ENCODE measurements at places on chromosomes 2 and 18.
A peak's percentile ranks its signal among the peaks of the same experiment; 100 is the strongest.

GRCh38 chr2:118016911-118017310, 3.0 kb upstream of the CCDC93 start:
- no peak for DNase-seq

DNA sequence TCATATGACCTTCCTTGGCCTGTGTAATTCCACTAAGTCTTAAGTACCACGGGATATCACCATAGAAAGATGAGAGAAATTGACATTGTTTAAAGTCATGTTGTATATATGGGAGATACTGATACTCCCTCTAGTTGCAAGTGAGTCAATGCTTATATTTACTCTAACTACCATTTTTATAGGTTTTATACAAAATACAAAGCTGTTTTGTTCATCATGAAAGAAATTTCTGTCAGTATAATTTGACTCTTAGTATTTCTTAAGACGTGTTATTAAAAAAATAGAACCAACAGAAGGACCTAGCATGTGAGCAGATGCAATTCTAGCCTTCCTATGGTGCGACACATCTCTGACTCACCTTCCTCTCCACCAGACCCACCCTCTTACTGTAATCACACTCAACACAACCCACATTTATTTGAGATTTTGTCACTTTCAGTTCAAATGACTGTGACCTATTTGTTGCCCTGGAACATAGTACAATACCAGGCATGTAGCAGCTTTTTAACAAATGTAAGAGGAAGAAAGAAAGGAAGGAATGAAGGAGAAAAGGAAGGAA, 453.1 kb downstream of the CMPK2 start:
- DNase-seq: no peak

GRCh38 chr18:12476955-12477354, 69.2 kb downstream of the PRELID3A start:
- no peak for DNase-seq

DNA sequence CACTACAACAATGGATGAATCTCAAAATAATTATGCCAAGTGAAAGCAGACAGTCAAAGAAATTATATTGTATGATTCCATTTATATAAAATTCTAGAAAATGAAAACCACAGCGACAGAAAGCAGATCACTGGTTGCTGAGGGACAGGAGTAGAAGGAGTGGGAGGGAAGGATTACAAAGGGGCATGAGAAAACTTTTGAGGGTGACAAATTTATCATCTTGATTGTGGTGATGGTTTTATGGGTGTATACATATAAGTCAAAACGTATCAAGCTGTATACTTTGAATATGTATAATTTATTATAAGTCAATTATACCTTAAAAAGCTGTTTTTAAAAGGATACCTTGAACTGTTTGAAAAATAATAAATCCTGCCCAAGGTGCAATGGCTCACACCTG, 27.7 kb downstream of the ATF2 start:
- no peak for DNase-seq

- DNase-seq: no peak
Measured at GRCh38 chr2:154912215-154912614, 213.7 kb downstream of the KCNJ3 start.

- DNase-seq: peak; percentile 44
Measured at GRCh38 chr2:119387381-119388129, 20.8 kb downstream of the DBI start.

DNA sequence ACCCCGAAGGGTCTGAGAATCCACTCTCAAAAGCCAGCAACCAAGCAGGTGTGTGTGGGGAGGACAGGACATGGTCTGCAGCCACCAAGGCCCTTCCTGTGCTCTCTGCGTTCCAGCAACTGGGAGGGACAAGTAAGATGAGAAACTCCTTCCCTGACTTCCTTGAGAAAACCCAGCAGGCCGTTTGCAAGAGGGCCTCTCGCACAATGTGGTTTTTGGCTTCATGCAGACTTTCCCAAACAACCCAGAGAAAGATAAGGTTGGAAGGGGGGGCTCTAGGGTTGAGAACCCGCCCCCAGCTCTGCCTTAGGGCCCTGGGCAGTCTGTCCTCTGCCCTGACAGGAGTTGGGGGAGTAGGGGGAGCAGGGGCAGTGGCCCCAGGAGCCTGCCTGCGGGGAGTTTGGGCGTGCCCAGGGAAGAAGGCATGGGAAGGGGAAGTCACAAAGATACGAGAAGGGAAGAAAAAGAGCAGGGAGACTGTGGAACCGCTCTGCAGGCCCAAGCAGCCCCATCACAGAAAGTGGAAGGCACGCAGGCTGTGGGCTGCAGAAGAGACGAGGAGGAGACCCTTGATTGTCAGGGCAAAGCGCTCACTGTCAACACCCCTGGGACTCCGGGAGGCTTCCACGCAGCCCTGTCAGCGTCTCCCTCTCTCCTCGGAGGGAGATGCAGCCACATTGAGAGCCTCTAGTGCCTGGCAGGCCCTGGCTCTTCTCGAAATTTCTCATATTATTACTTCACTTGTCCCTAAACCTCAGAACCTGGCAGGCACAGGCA, 99.8 kb downstream of the SMAD7 start:
- DNase-seq: no peak

DNA sequence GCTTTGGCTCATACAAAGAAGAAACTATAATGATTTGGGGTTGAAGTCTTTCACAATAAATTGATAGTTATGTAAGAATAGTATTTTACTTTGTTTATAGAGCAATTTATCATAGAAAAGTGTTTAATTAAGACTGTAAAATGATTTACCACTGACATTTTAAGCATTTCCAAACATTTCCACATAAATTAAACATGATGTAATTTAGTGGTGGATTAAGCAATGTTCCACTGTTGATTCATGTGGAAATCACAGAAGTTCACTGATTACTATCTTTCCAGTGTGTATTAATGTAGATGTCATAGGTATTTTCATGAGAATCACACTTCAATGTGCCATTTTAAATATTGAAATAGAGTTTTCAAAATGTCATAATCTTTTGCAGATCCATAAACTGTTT, 40.1 kb upstream of the GRB14 start:
- DNase-seq: peak; percentile 14

GRCh38 chr2:177551989-177552421, 159.4 kb downstream of the AGPS start:
- no peak for DNase-seq

DNA sequence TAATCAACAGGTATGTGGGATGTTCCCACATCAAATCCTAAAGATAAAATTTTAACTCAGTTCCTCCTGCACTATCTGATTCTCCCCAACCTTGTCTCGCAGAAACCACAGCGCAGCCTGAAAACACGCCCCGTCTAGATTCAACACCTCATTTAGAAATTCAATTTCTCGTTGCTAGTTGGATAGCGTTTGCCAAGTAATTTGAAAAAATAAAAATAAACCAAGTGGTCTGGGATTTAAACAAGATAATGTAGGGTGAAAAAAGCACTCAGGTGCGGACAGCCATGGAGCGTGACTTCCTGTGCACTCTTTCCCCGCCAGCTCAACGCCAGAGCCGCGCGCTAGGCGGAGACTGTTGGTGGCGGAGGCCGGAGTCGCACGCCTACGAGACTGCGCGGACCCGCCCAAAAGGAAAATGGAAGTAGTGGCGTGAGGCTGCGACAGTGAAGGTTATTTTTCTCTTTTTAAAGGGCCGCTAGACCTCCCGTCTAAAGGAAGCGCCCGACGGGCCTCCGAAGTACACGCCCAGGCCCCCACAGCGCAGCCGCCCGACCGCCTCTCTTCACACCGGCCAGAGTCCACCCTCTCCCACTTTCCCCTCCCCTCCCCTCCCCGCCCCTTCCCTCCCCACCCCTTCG, 615 bp upstream of the CCNT2 start:
- DNase-seq: no peak

DNA sequence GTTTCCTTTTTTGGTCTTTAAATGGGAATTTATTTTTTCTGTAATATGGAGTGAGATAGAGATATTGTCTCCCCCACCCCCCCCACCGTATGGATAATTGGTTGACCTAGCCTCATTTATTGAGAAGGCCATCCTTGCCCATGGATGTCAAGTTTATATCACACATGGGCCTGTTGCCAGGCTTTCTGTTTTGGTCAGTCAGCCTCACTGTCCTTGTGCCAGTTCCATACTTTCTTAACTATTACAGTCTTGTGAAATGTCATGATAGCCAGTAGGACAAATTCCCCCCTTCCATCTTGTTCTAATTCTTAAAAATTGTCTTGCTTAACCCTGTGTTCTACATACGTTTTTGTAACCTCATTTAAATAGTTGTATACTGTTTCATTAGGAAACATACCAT, 12.5 kb downstream of the BABAM2 start:
- no peak for DNase-seq

DNA sequence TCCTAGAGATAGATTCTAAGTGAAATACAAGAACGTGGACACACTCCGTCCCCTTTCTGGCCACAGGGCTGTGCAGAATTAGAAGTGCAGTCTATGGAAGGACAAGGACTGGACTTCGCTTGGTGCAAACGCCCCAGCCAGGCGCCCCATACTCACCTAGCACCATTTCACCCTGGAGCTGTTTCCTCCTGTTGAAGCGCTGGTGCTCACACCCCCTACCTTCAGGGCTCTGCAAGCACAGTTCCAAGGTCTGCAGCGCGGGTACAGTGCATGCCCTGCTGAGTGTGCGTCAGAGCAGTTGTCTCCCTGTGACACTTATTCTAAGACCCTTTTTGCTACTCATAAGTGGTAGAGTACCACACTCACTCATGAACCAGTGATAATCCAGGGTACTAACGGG, 3.0 kb downstream of the HPCAL1 start:
- DNase-seq: no peak

GRCh38 chr2:233464056-233464455, 102.5 kb downstream of the USP40 start:
- DNase-seq: no peak

GRCh38 chr18:31015715-31016434, 26.7 kb downstream of the DSC3 start:
- DNase-seq: no peak

DNA sequence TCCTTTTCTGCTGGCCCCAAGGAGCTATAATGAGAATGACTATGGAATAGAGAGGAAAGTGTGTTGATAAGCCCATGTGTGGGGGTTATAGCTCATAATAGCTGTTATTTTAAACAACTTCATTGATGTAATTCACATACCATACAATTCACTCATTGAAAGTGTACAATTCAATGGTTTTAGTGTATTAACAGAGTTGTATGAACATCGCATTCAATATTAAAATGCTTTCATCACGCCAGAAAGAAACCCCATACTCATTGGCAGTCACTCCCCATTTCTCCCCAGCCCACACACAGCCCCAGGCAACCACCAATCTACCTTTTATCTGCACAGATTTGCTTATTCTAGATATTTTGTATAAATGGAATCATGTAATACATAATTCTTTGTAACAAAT, 139.6 kb upstream of the CYP1B1 start:
- DNase-seq: no peak
